ENCODE measurements at places on chromosomes 16 and 17. TPM values are rescaled to one million over a fixed set of nuclear protein-coding genes. Genes with fewer than 3 reads are reported as not detected.

DNA sequence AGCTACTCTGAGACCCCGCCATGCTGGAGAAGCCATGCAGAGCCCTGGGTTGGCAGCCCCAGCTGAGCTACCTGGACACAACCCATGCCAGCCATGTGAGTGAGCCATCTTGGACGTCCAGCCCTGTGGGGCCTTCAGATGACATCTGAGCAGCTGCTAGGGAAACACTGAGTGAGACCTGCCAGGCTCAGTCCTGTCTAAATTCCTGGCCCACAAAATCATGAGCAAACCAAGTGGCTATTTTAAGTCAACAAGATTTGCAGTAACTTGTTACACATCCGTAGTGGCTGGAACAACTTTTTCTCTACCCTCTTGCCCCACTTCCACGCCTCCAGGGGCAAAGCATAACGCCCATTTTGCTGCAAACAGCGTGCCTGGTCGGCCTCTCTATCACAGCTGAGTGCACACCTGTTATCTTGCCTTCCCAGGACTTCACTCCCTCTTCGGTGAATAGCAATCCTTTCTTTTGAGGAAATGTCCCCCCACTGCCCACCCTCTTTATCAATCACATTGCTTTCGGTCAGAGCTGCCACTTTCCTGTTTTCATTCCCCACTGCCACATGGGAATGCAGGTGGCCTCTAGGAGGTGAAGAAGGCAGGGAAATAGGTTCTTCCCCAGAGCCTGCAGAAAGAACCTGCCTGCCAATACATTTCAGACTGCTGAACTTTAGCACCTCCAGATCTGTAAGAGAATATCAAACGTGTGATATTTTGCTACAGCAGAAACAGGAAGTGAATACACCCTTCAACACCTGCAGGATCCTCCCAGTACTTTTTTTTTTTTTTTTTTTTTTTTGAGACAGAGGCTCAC is 7.4 kb upstream of the SCIMP start:
- no peak for DNase-seq

DNA sequence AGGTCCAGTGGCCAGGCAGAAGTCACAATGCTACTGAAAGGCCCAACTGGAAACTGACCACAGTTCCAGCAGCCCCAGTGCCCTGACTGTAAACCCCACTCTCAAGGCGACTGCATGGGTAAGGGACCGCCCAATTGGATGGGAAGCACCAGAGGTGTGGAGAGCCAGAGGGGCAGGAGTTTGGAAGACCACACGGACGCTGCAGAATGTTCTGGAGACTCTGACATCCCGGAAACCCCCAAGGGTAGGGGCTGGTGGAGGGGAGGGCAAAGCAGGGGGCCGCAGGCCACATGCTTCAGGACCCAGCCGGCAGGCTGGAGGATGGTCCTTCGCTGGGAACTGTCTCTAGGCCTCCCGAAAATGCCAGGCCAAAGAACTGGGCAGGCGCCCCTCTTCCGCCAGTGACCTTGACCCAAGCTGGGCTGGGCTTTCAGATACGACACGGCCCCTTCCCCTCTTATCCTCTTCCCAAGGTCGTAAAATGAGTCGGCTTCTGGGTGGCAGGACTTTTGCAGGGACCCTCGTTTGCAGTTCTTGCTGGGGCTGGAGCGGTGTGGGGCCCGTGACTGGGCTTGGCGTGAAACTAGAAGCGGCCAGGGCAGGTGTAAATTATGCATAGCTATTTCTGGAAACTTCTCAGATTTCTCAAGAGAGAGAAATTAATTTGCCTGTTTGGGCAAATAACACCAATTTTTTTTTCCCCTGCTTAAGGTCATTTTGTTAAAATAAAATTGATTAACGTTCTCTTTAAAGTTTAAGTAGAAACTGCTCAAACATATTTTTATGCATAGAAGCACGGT is 110.2 kb downstream of the C16orf78 start:
- DNase-seq: peak; percentile 64

GRCh38 chr16:29784901-29785500 is 5.5 kb upstream of the KIF22 start:
- DNase-seq: peak; percentile 95

- DNase-seq: no peak
Measured at GRCh38 chr16:77674888-77675287, 47.4 kb upstream of the NUDT7 start.

SCGB1C2 gene
- total RNA-seq: not detected

- no peak for DNase-seq
Measured at GRCh38 chr17:59298521-59298920, 32.9 kb upstream of the YPEL2 start.

SMIM22 gene
- not detected for total RNA-seq

DNA sequence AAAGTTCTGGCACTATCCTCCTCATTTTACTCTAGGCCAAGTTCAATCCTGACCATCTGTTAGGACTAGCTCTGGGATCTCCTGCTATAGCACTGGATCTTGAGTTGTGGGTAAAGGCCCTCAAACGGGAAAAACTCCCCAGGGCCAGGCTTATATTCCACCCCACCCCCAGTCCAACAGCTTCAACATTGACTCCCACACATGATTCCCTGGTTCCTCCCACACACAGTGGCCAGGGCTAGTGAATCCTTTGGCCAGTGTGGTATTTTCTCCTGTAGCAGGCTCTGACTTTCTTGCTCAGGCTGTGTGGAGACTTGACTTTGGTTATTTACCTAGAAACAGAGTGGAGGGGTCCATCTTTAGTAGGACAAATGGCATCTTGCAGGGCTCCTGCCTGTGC is 10.3 kb upstream of the AKAP10 start:
- no peak for DNase-seq

- no peak for DNase-seq
Measured at GRCh38 chr16:80743772-80744171, 60.6 kb downstream of the CDYL2 start.

DNA sequence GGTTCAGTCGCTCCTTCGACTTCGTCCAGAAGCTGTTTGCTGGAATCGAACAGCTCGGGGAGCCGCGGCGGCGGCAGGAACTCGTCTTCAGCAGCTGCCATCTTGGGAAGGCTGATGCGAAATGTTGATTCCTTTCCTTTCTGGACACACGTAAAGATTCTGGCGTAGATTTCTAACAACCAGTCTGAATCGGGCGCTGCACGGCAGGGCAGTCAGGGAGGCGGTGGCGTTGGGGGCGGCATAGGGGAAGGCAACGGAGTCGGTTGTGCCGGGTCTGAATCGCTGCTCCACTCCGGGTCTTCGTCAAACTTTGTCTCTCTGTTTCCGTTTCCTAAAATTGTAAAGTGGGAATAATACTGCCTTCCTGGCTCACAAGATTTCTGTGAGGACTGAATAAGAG is 30.3 kb downstream of the TEX14 start:
- DNase-seq: no peak

MRM3 gene
- total RNA-seq: 7.3 TPM

DNA sequence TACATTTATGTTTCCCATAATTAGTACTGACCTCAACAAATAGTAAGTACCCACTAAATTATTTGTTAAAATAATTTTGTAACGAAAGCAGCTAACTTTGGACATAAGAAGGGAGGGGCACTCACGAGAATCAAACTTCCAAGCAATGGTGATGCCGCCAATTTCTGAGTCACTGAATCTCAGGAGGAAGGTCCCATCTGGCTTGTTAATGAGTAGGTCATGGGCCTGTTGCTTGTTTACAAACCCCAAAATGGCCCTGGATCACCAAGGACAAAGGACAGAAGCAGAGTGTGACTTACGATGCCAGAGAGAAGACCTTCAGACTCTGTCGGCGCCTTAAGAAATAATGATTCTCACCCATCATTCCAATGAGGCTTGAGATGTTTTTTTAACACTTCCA is 15.8 kb upstream of the GHDC start:
- peak; percentile 6 for DNase-seq

- no peak for DNase-seq
Measured at GRCh38 chr16:76910931-76911330, 280.1 kb upstream of the MON1B start.

TEKT1 gene
- not detected for total RNA-seq

DNA sequence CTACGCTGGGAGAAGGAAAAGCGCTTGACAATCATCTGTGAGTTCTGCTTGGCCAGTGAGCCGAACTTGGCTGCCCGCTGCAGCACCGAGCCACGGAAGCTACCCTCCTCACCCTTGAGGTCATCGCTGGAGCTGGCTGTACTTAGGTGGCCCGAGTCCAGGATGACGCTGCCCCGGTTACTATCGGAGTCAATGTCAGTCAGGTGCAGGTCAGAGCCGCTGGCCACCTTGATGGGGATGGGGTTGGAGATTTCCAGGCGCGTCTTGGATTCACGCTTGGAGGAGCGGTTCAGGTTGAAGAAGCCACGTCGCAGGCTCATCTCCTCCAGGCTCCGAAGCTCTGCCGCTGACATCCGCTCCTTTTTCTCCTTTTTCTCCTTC is 13.7 kb downstream of the MYO18A start:
- DNase-seq: no peak

GRCh38 chr16:21226749-21227148 is 6.8 kb upstream of the ANKS4B start:
- DNase-seq: no peak

PIK3R6 gene
- not detected for total RNA-seq

GRCh38 chr17:34692920-34693319 is 113.5 kb downstream of the TMEM132E start:
- DNase-seq: no peak

TOX3 gene
- not detected for total RNA-seq

DNA sequence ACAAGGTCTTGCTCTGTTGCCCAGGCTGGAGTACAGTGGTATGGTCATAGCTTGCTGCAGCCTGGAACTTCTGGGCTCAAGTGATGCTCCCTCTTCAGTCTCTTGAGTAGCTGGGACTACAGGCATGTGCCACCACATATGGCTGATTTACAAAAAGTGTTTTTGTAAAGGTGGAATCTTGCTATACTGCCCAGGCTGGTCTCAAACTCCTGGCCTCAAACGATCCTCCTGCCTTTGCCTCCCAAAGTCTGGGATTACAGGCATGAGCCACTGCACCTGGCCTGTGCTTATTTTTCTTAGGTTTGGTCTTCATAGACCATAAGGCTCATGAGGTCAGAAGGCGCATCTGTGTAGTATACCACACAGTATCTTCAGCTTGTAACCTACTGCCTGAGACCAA is 5.3 kb downstream of the CLEC19A start:
- DNase-seq: no peak

- DNase-seq: no peak
Measured at GRCh38 chr17:82616021-82616711, 32.1 kb downstream of the WDR45B start.

ERN2 gene
- not detected for total RNA-seq

GRCh38 chr16:83538707-83539106 is 269.1 kb upstream of the HSBP1 start:
- DNase-seq: no peak

DNA sequence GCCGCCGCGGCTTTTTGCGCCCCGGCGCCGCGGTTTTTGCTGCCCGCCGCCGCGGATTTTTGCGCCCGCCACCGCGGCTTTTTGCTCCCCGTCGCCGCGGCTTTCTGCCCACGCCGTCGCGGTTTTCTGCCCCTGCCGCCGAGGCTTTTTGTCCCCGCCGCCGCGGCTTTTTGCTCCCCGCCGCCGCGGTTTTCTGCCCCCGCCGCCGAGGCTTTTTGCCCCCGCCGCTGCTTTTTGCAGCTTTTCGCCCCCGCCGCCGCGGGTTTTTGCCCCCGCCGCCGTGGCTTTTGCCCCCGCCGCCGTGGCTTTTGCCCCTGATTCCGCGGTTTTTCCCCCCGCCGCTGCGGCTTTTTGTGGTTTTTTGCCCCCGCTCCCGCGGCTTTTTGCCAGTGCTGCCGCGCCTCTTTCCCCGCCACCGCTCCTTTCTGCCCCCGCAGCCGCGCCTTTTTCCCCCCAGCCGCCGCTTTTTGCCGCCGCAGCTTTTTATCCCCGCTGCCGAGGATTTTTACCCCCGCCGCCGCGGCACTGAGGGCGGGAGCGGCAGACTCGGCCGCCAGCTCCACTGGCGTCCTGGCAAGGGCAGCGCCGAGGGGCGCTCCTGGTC is 518.6 kb upstream of the WSB1 start:
- peak; percentile 40 for DNase-seq

DNA sequence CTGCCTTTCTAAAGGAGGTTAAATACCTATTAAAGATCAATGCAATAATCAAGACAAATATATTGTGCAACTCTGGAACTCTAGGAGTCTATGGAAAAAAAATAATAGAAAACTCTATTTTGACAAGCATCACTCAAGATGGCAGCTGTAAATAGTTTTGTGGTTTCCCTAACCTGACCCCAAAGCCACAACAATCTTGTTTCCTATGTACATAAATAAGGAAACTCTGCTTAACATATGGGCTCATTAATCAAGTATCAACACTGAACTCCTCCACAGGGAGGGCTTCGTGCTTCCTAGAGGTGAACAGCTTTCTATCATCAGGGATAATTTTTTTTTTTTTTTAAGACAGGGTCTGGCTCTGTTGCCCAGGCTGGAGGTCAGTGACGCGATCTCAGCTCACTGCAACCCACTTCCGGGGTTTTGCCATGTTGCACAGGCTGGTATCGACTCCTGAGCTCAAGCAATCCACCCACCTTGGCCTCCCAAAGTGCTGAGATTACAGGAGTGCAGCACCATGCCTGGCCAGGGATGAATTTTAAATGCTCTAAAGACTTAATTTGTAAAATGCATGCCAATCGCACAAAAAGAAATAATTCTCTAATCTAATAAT is 42.5 kb downstream of the ARHGAP17 start:
- no peak for DNase-seq

NLRC3 gene
- total RNA-seq: 0.12 TPM

- no peak for DNase-seq
Measured at GRCh38 chr16:58046936-58047335, 21.4 kb downstream of the MMP15 start.

KRTAP17-1 gene
- total RNA-seq: not detected

ERN1 gene
- total RNA-seq: 18.2 TPM

GRB7 gene
- total RNA-seq: 0.46 TPM
